Effector CD4-positive, alpha-beta T cell (primary cell): ENCODE measurements at places on chromosomes 13 and 19.

- DNase-seq = no peak
Observed at GRCh38 chr19:47411101-47411500, 8.2 kb downstream of the MEIS3 start.

GRCh38 chr19:16612636-16613035 is 15.4 kb downstream of the MED26 start:
- no peak for DNase-seq

GRCh38 chr13:75541961-75542360 is 4.3 kb upstream of the COMMD6 start:
- DNase-seq = no peak

- DNase-seq = no peak
Observed at GRCh38 chr13:35787937-35788336, 311.4 kb upstream of the MAB21L1 start.

GRCh38 chr19:10219678-10220077 is 11.5 kb downstream of the S1PR2 start:
- no peak for DNase-seq

GRCh38 chr19:2239771-2240770 is 3.4 kb downstream of the SF3A2 start:
- DNase-seq = no peak

DNA sequence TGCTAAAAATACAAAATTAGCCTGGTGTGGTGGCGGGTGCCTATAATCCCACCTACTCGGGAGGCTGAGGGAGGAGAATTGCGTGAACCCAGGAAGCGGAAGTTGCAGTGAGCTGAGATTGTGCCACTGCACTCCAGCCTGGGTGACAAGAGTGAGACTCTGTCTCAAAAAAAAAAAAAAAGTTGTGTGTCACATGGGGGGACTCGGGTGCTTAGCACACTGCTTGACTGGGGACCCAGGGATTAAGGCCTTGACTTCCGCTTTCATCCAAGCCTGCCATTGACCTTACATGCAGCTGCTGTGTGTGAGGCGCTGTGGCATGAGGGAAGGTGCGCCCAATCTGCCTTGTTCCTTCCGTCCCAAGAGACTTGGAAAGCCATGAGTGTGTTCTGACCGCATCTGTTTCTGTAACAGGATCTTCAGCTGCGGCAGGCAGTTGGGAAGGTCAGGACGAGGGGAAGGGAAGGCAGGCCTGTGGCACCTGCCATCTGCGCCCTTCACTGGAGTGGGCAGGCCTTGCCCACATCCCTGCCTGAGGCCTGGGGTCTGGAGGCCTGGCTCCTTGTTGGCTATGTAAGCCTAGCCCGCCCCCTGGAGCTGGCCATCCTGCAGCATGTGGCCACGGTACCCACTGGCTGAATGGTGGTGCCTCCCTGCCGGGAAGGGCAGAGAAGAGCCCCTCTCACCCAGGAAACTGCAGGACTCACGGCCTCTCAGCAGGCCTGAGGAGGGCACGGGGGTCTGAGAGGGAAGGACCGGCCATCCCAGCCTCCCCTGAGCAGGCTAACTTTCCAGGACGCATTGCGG is 23.0 kb downstream of the PPP1R37 start:
- DNase-seq = no peak

DNA sequence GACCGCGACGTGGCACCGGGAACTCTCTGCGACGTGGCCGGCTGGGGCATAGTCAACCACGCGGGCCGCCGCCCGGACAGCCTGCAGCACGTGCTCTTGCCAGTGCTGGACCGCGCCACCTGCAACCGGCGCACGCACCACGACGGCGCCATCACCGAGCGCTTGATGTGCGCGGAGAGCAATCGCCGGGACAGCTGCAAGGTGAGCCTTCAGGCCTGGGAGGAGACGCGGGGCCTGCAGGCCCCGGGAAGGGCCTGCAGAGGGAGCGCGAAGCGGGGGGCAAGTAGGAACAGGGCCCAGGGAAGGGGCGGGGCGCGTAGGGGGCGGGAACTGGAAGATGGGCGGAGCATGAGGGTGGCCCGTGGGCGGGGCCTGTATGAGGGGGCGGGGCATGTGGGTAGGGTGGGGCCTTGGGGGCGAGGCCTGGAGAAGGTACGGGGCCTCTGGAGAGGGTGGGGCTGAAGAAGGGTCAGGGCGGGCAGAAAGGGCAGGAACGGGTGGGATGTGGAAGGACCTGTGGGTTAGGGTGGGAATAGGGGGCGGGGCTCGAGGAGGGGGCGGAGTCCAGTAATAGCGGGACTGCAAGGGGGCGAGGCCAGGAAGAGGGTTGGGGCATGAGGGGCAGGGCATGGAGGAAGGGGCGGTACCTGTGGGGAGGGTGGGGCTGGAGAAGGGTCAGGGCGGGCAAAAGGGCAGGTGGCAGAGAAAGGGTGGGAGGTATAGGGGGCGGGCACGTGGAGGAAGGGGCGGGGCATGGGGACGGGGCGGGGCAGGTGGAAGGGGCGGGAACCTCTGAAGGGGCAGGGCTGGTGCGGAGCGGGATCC is 2.5 kb downstream of the CFD start:
- DNase-seq = peak; percentile 62

DNA sequence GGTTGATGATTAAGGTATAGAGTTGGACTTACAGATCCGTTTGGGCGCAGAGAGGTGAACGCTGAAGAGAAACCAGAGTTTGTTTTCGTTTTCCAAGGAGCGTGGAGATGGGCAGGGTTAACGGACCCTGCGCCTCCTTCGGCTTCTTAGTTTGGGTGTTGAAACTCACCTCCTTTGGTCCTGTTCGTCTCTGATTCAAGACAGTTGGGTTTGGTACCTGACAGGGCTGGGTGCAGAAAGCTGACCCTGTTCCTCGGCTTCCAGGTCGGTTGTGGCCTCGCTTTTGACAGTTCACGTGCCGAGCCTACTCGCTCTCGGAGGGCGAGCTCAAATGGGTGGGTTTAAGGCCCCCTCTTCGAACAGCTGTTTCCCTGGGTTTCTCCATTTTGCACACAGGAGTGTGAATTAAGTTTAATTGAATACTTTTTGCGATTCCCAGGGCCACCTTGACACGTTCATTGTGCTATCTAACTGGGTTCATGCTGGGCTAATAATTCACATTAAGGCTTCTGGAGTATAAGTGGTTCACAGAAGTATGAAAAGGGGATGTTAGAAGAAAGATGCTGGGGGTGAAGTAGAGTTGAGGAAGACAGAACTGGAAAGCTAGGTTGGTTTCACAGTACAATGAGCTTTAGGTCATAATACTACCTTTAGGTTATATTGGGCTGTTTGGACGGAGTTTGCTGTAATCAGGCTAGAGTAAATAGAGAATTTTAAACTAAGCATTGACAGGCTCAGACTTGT is 638 bp downstream of the USPL1 start:
- DNase-seq = peak; percentile 7

GRCh38 chr13:45064889-45065288 is 55.4 kb upstream of the GTF2F2 start:
- no peak for DNase-seq

DNA sequence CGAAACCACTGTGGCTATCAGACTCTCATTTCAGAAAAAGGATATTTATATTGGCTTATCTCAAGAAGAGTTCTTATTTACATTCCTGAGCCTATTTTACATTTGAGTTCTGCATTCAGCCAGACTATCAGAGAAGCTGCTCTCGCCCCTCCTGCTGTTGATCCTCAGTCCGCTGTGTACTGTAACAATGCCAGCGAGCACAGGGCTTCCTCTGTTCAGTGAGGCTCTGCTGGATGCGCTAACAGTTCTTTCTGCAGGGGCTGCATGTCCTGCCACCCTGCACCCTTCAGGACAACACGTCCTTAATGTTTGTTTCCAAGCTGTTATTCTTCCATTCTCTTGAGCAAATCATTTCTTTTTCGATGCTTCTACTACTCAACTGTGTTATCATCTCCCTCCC is 463.7 kb upstream of the SGCG start:
- DNase-seq = no peak

- DNase-seq = no peak
Observed at GRCh38 chr13:98300956-98301641, 124.0 kb upstream of the RNF113B start.

DNA sequence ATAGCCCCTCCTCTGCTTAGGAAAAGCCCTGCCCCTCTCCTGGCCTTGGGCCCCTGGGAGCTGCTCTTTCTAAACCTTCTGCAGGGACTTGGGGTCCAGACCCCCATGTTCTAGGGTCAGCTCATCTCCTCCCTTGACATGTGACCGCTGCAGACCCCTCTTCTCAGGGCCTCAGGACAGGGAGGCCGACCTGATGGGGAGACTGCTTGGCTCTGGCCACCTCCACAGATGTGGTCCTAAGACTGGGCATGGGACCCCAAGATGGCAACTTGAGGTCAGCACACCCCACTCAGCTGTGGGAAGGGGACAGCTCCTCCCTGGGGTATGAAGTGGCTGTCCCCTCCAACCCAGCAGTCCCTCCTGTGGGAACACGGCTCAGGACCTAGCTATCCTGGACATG is 3.9 kb upstream of the SIX5 start:
- DNase-seq = no peak

DNA sequence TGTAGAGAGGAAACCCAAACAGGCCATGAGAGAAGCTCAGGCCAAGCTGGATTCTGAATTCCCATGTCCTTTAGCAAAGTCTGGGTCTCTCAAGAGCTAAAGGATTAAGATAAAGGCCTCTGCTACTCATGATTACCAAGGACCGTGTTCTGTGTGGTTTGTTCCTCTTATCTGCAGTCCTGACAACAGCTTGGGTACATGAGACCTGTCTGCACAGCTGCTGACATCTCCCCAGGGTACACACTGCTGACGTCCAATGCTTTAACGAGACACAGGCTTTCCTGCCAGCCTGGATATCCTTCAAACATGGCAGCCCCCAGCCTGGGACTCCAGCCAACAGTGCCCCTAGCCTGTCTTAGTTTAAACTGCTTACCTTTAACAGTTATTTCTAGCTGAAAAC is 211.0 kb downstream of the SLC7A1 start:
- DNase-seq = no peak

GRCh38 chr13:72726726-72727416 is 558 bp downstream of the MZT1 start:
- DNase-seq = peak; percentile 32

GRCh38 chr19:8663920-8664670 is 33.7 kb downstream of the NFILZ start:
- peak; percentile 6 for DNase-seq

DNA sequence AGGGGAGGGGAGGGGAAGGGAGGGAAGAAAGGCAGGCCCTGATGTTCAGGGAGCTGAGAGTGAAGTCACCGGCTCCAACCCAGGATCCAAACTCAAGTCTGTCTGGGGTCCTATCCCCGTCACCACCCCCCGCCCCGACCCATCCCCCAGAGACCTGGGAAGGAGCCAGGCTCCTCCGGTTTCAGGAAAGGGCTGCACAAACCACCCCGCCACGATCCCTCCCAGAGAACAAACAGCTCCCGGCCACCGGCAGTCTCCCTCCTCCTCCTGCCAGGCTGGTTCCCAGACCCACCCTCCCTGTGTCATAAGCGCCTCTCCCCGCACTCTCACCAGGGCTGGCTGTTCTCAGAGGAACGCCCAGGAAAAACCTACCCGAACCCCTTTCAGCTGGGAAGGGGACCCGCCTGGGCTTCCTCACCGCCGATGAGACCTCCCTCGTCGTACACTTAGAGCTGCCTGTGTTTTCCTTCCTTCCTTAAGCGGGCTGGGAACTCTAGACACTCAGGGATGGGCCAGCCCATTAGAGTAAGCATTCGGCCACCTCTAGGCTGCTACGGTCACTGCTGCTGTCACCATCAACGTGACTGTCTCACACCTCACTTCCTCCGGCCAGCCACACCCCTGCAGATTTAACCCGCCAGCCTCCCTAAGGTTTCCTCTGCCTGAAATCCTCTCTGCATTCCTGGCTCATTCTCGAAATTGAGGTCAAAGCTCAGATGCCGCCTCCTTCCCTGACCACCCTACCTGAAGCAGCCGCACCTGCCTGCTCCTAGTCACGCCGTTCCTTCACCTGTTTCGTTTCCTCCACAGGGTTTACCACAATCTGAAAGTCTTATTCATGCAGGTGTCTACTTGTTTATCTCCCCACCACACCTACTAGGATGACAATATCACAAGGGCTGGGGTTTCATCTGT is 6.3 kb upstream of the RDH13 start:
- no peak for DNase-seq

- no peak for DNase-seq
Observed at GRCh38 chr13:23718996-23719395, 148.8 kb downstream of the TNFRSF19 start.

DNA sequence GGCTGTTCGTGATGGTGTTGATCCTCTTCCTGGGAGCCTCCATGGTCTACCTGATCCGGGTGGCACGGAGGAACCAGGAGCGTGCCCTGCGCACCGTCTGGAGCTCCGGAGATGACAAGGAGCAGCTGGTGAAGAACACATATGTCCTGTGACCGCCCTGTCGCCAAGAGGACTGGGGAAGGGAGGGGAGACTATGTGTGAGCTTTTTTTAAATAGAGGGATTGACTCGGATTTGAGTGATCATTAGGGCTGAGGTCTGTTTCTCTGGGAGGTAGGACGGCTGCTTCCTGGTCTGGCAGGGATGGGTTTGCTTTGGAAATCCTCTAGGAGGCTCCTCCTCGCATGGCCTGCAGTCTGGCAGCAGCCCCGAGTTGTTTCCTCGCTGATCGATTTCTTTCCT is 12.2 kb upstream of the C19orf33 start:
- no peak for DNase-seq

DNA sequence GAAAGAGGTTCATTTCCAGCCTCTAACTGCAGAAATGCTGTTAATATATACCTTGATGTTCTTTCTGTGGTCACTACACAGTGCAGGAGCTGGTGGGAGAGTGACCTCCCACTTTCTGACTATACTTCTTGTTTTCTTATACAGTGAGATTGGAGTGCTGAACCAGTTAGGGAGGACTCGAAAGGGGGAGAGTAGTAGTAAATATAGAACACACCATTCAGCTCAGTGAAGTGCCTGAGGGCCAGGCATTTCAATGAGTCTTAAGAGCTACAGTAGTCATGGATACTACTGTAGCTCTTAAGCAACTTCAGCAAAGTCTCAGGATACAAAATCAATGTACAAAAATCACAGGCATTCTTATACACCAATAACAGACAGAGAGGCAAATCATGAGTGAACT is 372.9 kb downstream of the MTUS2 start:
- no peak for DNase-seq

DNA sequence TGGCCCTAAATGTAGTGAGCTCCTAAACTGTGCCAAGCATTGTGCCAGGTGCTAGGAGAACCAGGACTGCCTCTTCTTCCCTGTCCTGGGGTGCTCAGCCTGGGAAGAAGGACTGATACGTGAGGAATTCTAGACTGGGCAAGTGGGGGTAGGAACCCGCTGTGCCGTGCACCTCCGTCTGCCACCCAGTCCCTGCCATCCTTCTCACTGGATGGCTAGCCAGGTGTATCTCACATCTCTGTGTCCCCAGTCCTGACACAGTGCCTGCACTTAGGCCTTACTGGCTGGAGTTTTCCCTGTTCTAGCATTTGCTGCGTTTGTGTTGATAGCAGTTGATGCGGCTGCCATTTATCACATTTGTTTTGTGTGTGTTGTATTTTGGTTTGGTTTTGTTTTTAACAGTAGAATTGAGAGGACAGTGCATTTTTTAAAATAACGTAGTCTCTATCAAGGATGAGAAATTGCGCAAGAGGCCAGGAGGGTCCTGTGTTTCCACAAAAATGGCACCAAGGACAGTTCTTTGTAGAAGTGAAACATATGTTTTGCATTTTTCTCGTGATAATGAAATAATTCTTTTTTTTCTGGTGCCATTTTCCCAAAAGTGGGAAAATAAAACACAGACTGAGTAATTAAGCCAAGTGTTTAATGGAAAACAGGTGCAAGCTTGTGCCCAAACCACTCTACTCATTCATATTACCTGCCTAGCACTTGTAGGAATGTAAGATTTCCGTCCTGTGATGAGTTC is 4.7 kb upstream of the GPR183 start:
- no peak for DNase-seq
